ENCODE measurements at places on chromosomes 6 and 20. TPM values are rescaled to one million over a fixed set of nuclear protein-coding genes. Genes with fewer than 3 reads are reported as not detected.
A peak's percentile ranks its signal among the peaks of the same experiment; 100 is the strongest.

- no peak for DNase-seq
- peaks cover 19% of the 10 kb centered on the region for H3K27me3 ChIP-seq
- no peak overlapping the region for H3K4me3 ChIP-seq
- H3K4me1 ChIP-seq: peaks cover 15% of the 10 kb centered on the region
These were observed 18.8 kb downstream of the OR2A4 start for GRCh38 chr6:131682442-131682841.

- peak; percentile 84 for DNase-seq
- peaks cover 69% of the 10 kb centered on the region for H3K4me1 ChIP-seq
- peak overlapping the region; percentile 71 for H3K4me3 ChIP-seq
- peak overlapping the region; percentile 97 for H3K27ac ChIP-seq
These were observed 29.9 kb downstream of the EZR start for GRCh38 chr6:158789115-158789917.

GRCh38 chr20:43840382-43841070 is 74.1 kb upstream of the TOX2 start:
- H3K27me3 ChIP-seq: peaks cover 22% of the 10 kb centered on the region
- H3K27ac ChIP-seq: no peak overlapping the region
- H3K4me1 ChIP-seq: peaks cover 56% of the 10 kb centered on the region

GRCh38 chr20:43942667-43943285 is 28.1 kb downstream of the TOX2 start:
- H3K4me3 ChIP-seq: peak overlapping the region; percentile 17
- peaks cover 45% of the 10 kb centered on the region for H3K27me3 ChIP-seq
- peaks cover 60% of the 10 kb centered on the region for H3K4me1 ChIP-seq

DNA sequence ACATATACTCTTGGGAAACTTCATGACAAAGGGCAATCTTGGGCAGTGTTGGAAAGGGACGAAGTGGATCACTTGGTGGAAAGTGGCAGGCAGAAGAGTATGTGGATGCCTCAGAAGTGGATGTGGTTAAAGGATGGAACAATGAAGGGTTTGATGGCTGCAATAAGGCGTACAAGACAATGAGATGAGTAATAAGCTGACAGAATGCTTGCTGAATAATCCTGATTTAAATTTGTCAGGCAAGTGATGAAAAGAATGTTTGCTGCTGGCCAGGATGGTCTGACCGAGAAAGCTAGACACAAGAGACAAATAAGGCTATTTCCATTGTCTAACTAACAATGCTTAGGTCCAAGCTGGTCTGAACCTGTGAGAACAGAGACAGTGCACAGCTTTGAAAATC is 61.6 kb upstream of the CEP85L start:
- H3K36me3 ChIP-seq: peaks cover 13% of the 10 kb centered on the region
- peak overlapping the region; percentile 1 for H3K27ac ChIP-seq
- DNase-seq: no peak
- no peaks in the 10 kb centered on the region for H3K27me3 ChIP-seq

CLPSL2 gene
- not detected for total RNA-seq

DNA sequence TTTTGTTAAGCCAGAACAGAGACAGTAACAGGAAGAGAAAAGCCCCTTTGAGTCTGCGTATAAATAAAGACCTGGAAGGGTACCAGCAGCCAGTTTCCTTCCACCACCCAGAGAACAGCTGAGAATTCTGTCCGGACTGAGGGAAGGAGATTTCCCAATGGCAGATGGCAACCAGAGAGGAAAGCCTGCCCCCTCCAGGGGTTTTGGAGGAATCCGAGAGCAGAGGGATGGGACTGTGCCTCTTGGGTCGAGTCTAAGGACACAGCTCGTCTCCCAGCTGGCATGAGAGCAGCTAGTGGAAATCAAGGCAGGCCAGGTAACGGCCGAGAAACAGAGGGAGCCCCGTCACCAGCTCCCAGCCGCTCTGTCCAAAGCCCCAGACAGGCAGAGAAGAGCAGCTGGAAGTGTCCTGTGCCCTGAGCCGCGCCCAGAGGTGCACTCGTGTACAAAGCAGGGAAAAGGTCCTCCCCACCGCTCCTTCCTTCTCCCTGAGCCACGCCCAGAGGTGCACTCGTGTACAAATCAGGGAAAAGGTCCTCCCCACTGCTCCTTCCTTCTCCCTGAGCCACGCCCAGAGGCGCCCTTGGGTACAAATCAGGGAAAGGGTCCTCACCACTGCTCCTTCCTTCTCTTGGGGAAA is 134.0 kb upstream of the SNX9 start:
- peak overlapping the region; percentile 24 for H3K27ac ChIP-seq
- no peaks in the 10 kb centered on the region for H3K4me1 ChIP-seq
- peaks cover 5% of the 10 kb centered on the region for H3K27me3 ChIP-seq
- no peak for DNase-seq
- H3K36me3 ChIP-seq: no peaks in the 10 kb centered on the region

DNA sequence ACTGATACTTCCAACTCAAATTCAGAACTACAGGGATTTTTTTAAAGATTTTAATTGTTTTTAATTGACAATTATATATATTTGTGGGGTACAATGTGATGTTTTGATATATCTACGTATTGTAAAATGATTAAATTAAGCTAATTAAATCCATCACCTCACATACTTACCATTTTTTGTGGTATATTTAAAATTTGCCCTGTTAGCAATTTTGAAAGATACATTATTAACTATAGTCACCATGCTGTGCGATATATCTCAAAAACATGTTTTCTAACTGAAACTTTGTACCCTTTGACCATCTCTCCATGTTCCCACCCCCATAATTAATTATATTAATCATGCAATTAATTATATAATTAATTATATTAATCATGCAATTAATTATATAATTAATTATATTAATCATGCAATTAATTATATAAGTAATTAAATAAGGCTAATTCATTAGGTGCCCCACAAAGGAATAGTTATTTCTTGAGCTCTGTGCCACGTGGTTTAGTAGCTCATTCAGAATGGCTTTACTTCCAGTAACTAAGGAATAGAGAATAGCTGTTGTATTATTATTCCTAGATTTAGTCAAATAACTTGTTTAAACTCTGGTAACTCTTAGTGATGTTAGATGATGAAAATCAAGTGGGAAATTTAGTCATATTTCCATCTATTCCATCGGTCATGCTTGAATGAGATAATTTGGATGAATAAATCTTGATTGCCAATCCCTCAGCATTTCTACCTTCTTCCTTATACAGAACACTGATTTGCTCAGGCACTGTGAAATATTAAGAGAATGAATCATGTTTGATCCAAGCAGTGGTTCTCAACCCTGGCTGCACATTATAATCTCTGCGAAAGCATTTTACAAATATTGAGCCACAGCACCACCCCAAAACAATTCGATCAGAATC is 25.1 kb downstream of the LOC128125822 start:
- H3K27ac ChIP-seq: no peak overlapping the region
- no peak for DNase-seq
- peaks cover 22% of the 10 kb centered on the region for H3K4me1 ChIP-seq
- H3K36me3 ChIP-seq: no peaks in the 10 kb centered on the region
- peak overlapping the region; percentile 82 for H3K4me3 ChIP-seq

GRCh38 chr20:63658749-63659187 is 656 bp downstream of the RTEL1 start:
- no peaks in the 10 kb centered on the region for H3K27me3 ChIP-seq
- peaks cover 11% of the 10 kb centered on the region for H3K36me3 ChIP-seq
- peak overlapping the region; percentile 97 for H3K4me3 ChIP-seq
- H3K4me1 ChIP-seq: peaks cover 39% of the 10 kb centered on the region
- peak overlapping the region; percentile 94 for H3K27ac ChIP-seq

DNA sequence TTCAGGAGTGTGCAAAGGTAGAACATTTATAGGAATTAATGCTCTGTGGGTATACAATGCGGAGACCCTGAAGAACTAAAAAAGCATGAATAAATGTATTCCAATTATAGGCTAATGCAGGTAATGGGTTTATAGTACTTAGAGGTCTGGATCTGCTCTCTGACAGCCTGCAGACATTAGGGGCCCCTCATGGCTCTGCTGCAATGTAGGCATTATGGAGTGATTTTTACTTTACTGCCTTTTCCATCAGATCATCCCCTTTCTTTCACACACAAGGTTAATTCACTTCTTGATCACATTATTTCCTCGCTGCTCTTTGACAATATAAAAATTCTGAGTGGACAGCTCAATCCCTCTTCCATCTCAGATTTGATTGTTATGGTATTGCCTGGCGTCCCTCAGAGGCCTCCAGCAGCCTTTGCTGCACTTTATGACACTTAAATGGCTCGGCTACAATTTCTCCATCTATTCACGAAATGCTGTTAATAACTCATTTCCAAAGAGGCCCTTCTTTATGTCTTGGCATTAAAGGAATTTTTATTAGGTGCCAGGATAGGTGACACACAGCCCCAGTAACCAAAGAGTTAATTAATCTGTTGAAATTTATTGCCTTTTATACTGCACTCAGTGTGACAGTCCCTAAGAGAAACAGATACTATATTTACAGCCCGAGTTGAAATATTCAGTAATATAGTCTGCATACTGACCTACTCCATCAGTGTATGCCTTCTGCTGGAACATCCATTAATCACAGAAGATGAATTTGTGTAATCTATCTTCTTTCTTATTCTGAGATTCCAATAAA is 33.4 kb upstream of the SLC35B3 start:
- H3K4me3 ChIP-seq: no peak overlapping the region
- H3K36me3 ChIP-seq: no peaks in the 10 kb centered on the region

- H3K27me3 ChIP-seq: peaks cover 24% of the 10 kb centered on the region
- H3K27ac ChIP-seq: no peak overlapping the region
- H3K4me3 ChIP-seq: no peak overlapping the region
- DNase-seq: no peak
- H3K36me3 ChIP-seq: no peaks in the 10 kb centered on the region
These were observed 60.6 kb upstream of the ATXN1 start for GRCh38 chr6:16821834-16822264.

GRCh38 chr6:167505782-167506181 is 180.9 kb downstream of the TTLL2 start:
- no peak for DNase-seq
- no peaks in the 10 kb centered on the region for H3K4me1 ChIP-seq
- no peaks in the 10 kb centered on the region for H3K27me3 ChIP-seq
- no peak overlapping the region for H3K27ac ChIP-seq
- no peak overlapping the region for H3K4me3 ChIP-seq
- no peaks in the 10 kb centered on the region for H3K36me3 ChIP-seq

PTCRA gene
- not detected for total RNA-seq

DNA sequence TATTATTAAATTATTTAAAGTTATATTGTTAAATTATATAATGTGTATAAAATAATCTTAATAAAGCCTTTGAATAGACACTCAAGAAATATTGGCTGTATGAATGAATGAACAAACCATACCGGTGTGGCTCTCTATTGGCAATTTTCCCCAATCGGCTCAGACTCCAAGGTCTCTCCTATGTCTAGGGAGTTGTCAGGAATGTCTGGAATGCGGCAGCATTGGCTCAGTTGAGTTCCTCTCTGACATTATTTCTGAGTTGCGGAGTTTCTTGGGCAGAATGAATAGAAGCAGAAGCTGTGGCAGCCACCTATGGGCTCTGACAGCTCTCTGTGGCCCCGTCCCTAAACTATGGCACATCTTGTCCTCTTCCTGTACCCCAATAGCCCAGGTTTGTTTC is 111.0 kb downstream of the SOBP start:
- DNase-seq: no peak
- H3K4me1 ChIP-seq: peaks cover 16% of the 10 kb centered on the region
- no peak overlapping the region for H3K27ac ChIP-seq
- no peak overlapping the region for H3K4me3 ChIP-seq
- no peaks in the 10 kb centered on the region for H3K36me3 ChIP-seq
- peaks cover 13% of the 10 kb centered on the region for H3K27me3 ChIP-seq

ZNF292 gene
- 50.7 TPM for total RNA-seq

- H3K4me3 ChIP-seq: no peak overlapping the region
- peaks cover 45% of the 10 kb centered on the region for H3K36me3 ChIP-seq
- no peak for DNase-seq
- peak overlapping the region; percentile 47 for H3K27ac ChIP-seq
- H3K4me1 ChIP-seq: peaks cover 47% of the 10 kb centered on the region
These were observed 37.4 kb downstream of the FYN start for GRCh38 chr6:111835807-111836206.

DNA sequence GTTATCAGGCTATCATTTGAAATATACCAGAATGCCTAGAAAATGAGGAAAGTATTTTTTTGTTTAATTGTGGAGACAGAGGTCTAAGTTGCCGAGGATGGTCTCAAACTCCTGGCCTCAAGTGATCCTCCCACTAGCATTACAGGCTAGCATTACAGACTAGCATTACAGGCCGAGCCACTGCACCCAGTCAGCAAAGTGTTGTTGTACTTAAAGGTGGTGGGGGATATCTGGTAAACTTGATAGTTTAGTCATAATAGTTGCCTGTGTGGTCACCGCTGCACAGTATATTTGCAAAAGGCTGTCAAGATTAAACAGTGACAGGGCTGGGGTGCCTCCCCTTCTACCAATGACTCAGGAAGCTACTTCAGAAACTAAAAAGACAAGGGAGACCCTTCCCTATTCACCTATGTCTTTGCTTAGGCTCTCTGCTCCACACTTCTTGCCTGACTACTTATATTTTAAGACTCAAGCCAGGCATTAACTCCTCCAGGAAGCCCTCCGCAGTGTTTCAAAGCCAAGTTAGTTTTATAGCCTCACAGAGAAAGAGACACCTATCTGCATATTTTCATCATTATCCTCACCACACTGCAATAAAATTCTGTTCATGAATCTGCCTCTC is 3.1 kb upstream of the AKIRIN2 start:
- peaks cover 9% of the 10 kb centered on the region for H3K36me3 ChIP-seq
- peak; percentile 41 for DNase-seq
- no peak overlapping the region for H3K4me3 ChIP-seq
- no peaks in the 10 kb centered on the region for H3K27me3 ChIP-seq
- peak overlapping the region; percentile 37 for H3K27ac ChIP-seq

- H3K27me3 ChIP-seq: peaks cover 6% of the 10 kb centered on the region
- H3K4me3 ChIP-seq: no peak overlapping the region
- H3K4me1 ChIP-seq: no peaks in the 10 kb centered on the region
- H3K36me3 ChIP-seq: no peaks in the 10 kb centered on the region
- H3K27ac ChIP-seq: no peak overlapping the region
These were observed 212.9 kb upstream of the ARID1B start for GRCh38 chr6:156564127-156564806.

GRCh38 chr6:4533576-4533975 is 242.6 kb upstream of the CDYL start:
- peaks cover 13% of the 10 kb centered on the region for H3K27me3 ChIP-seq
- H3K4me1 ChIP-seq: no peaks in the 10 kb centered on the region
- H3K27ac ChIP-seq: no peak overlapping the region
- H3K4me3 ChIP-seq: no peak overlapping the region
- no peaks in the 10 kb centered on the region for H3K36me3 ChIP-seq

DNA sequence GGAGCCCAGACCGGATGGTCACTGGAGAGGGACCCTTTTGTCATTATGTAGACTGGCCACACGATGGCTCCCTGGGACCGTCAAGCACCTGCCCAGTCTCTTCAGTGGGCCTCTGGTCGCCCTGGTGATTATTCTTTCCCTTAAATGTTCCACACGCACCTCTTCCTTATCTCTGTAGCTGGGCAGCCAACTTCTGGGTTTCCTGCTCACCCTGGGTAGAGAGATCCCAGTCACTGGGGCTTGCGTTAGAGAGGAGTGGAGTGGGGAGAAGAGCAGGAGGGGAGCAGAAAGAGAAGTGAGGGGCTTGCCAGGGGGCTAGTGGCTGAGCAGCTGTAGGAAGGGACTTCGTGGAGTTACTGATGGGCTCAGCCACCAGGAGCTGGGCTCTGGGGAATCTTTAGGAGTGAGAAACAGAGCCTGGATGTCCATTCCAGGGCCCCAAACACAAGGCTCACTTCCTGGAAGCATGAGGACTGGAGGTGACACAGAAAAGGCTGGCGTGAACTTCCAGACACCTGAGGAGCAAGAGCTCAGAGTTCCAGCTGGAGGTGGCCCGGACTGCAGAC is 150.1 kb downstream of the DHX35 start:
- H3K4me1 ChIP-seq: no peaks in the 10 kb centered on the region
- no peak overlapping the region for H3K27ac ChIP-seq
- no peaks in the 10 kb centered on the region for H3K36me3 ChIP-seq
- H3K27me3 ChIP-seq: peaks cover 26% of the 10 kb centered on the region
- peak; percentile 31 for DNase-seq

OXT gene
- total RNA-seq: not detected

Data from activated CD8-positive, alpha-beta T cell treated with anti-CD3 and anti-CD28 coated beads, Interleukin-2, amount 10 ng/mL, durations not matched to agents 7 days and 5 days (primary cell).